NCI-H510A treated with DMSO at 0.1 percent for 48 hours (cell line): ENCODE measurements at places on chromosomes 2 and 18.
A peak's percentile ranks its signal among the peaks of the same experiment; 100 is the strongest.

GRCh38 chr2:46720592-46721185 lies 194.9 kb downstream of the MCFD2 start:
- DNase-seq, result no peak

- DNase-seq, result peak; percentile 1
These were observed 55.9 kb downstream of the ACVR1C start for GRCh38 chr2:157572725-157573124.

DNA sequence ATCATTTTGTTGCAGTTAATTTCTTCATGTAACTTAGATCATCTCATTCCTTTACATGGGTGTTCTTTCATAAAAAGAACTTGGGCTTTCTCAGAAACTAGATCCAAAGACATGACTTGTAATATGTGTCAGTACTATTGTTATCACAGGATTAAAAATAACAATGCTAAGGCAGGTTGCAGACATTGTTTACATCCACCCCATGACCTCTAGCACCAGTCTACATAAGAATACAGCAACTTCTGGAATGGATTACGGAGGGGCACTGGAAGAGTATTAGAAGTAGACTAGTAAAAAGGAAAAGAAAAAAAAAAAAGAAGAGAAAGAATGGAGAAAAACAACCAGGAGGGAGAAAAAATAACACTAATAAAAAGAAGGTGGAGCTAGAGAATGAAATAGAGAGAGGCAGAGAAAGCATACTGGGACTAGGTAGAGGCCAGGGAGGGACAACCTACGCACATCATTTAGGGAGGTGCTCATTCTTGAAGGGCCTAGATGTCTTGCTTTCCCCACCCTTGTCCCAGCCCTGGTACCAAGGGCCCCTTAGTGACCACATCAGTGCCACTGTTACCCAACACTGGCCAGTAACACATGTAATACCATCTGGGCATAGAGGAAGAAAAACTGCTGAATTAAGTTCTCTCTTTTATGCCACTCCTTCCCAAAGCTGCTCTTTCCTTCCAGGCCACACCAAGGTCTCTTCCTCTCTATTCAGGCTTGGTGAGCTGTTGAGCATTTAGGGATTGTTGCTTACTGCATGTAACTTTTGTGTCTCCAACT lies 70.6 kb upstream of the KLF7 start:
- DNase-seq, result no peak

- DNase-seq, result peak; percentile 35
These were observed 1500.6 kb upstream of the TMEFF2 start for GRCh38 chr2:193695367-193695766.

GRCh38 chr2:28664120-28664842 lies 87.3 kb upstream of the PPP1CB start:
- peak; percentile 53 for DNase-seq

DNA sequence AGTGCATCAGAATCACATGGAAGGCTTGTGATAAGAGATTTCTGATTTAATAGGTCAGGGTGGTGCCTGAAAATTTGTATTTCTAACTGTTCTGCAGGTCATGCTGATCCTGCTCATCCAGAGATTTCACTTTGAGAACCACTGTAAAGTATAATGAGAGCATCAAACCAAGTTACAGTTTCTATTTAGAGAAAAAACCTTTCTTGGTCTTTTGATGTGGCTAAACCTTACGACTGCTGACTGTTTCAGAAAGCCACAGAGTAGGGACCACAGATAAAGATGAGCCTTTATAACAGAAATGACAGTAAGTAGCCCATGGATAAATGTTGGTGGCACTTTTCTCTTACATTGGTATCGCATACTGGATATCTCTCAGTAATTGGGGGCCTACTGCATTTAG lies 109.4 kb upstream of the FANCL start:
- DNase-seq, result no peak

DNA sequence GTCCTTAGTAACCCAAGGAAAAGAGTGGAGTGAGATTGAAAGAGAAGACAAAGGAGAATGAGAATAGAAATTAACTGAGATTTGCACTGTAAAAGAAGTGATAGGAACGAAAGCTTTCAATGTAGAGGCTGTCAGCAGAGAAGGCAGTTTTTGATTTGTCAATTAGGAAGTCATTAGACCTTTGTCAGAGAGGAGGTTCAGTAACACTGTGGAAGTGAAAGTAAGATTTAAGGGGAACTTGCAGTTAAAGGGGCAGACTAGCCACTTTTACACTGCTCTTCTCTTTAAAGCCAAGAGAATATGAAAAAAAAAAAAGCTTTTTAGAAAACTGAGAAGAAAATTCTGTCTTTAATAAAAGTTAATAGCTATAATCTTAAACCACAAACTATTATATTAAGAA lies 11.5 kb upstream of the KYNU start:
- no peak for DNase-seq
